GM23248 (cell line): ENCODE measurements at places on chromosomes 1 and 21. TPM values are rescaled to one million over a fixed set of nuclear protein-coding genes. Genes with fewer than 3 reads are reported as not detected.

The CD1B gene
- total RNA-seq, result not detected in 2 replicates

The TBX15 gene
- 32.2 and 38.7 TPM in 2 replicates for total RNA-seq

The ARHGEF16 gene
- total RNA-seq, result not detected in 2 replicates

The GSTM5 gene
- total RNA-seq, result 1.5 and 2.4 TPM in 2 replicates

The LRRN2 gene
- 0.22 TPM in 1 of 2 replicates, not detected in the other for total RNA-seq

The SHISA4 gene
- 24.8 and 42.4 TPM in 2 replicates for total RNA-seq

The CFHR1 gene
- not detected in 2 replicates for total RNA-seq

The MYCL gene
- 0.32 TPM in 1 of 2 replicates, not detected in the other for total RNA-seq

The ATP6V1G3 gene
- total RNA-seq, result not detected in 2 replicates

The LAPTM5 gene
- total RNA-seq, result not detected in 2 replicates

The FCRL6 gene
- total RNA-seq, result not detected in 2 replicates

The PRCC gene
- total RNA-seq, result 32.4 and 43.6 TPM in 2 replicates

The RAVER2 gene
- 2.4 and 5.1 TPM in 2 replicates for total RNA-seq

The DNM3 gene
- 0.11 and 2.1 TPM in 2 replicates for total RNA-seq

The HHIPL2 gene
- total RNA-seq, result 0.25 and 1.3 TPM in 2 replicates

The DYNLT5 gene
- 2.3 and 5.8 TPM in 2 replicates for total RNA-seq

The RIPK4 gene
- total RNA-seq, result 0.54 and 1.0 TPM in 2 replicates

The HES4 gene
- 3.1 and 7.6 TPM in 2 replicates for total RNA-seq

The RNU1-2 gene
- total RNA-seq, result under 0.01 TPM in 1 of 2 replicates, not detected in the other

The LINGO4 gene
- not detected in 2 replicates for total RNA-seq

The KRTAP19-1 gene
- total RNA-seq, result not detected in 2 replicates

The KRTAP7-1 gene
- not detected in 2 replicates for total RNA-seq

The PLA2G2F gene
- total RNA-seq, result not detected in 2 replicates

The OR2G2 gene
- total RNA-seq, result not detected in 2 replicates

The SPOCD1 gene
- 36.8 and 43.0 TPM in 2 replicates for total RNA-seq
